ENCODE measurements at places on chromosomes 13 and 19.

DNA sequence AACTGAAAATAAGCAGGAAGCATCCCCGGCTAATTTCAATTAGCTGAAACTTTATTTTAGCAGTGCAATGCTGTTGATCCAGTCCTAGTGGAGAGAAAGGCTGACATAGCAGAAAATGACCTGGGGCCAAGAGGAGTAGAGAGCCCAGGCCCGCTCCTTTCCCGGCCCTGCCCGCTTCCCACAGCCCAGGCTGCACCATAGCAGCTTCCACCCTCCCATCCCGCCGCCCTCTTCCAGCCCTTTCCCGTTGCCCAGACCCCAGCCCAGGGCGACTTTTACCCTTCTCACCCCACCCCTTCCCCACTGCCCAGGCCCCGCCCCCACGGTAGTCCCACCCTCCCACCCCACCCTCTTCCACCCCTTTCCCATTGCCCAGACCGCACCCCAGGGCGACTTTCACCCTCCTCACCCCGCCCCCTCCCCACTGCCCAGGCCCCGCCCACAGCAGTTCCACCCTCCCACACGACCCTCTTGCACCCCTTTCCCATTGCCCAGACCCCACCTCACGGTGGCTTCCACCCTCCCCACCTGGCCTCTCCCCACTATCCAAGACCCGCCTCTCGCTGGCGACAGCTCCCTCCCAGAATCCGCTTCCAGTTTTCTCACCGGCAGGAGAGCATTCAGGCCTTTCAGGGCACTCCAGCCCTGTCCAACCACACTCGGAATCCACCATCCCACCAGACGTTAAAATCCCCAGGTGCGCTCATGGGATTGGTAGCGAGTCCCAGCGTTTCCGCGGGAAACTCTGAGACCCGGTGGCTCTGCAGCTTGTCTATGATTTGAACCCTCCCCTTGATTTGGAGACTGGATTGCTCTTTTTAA is 8.3 kb downstream of the ZNF160 start:
- DNase-seq: no peak

- DNase-seq: no peak
Measured at GRCh38 chr19:2716275-2716650, 4.9 kb downstream of the DIRAS1 start.

GRCh38 chr19:14383661-14384555 is 2.7 kb downstream of the ADGRE5 start:
- no peak for DNase-seq

GRCh38 chr13:52797176-52797575 is 51.3 kb downstream of the PCDH8 start:
- no peak for DNase-seq

- DNase-seq: no peak
Measured at GRCh38 chr19:51689751-51690453, 3.2 kb upstream of the SPACA6 start.

GRCh38 chr13:76976490-76976889 is 15.4 kb upstream of the CLN5 start:
- no peak for DNase-seq

- DNase-seq: peak; percentile 57
Measured at GRCh38 chr19:42253245-42254088, 1.5 kb downstream of the ERF start.

DNA sequence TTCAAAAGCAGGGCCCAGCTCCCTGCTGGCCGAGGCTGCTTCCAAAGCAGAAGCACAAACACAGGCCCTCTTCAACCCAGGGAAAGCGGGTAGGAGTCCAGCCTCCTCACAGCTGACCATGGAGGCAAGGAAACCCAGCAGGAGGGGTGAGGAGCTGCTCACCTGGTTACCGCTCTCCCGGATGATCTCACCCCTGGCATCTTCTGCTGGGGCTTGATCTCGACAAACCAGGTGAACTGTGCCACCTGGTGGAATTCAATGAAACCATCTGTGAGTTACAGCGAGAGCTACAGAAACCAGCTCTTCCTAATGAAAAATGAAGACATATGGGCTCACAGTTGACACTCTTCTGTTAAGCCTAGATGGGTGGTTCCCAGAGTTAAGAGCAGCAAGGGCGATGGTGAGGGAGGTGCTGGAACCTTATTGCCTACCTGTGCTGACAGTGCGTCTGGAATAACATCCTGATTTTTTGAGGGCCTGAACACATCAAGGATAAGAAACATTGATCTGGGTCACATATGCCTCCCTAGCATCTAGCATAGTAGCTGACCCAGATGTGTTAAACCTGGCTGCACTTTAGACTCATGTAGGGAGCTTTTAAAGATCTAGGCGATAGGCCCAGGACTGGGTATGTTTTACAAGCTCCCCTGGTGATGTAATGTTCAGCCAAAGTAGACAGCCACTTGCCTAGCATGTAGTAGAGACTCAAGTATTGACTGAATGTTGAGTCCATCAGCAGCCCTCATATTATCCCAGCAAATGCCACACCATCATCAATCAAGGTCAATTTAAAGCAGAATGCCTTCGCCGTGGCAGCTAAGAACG is 6.1 kb downstream of the DHRS12 start:
- peak; percentile 49 for DNase-seq

DNA sequence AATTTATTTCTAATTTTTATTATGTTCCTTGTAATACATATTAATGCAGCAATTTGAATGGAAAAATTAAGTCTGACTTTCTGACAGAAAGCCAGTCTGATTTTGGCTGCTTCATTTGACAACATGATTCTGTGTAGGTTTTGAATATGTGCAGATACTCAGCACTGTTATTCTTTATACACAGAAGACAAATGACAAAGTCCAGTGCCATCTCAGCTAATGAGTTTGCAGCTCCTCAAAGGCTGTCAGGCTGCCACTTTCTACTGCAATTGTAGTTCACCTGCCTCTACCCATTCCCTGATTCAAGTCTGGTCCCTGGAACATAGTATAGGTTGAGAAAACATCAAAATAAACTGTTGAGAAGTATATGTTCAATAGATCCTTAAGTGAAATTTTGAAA is 2.9 kb upstream of the CHAMP1 start:
- no peak for DNase-seq

DNA sequence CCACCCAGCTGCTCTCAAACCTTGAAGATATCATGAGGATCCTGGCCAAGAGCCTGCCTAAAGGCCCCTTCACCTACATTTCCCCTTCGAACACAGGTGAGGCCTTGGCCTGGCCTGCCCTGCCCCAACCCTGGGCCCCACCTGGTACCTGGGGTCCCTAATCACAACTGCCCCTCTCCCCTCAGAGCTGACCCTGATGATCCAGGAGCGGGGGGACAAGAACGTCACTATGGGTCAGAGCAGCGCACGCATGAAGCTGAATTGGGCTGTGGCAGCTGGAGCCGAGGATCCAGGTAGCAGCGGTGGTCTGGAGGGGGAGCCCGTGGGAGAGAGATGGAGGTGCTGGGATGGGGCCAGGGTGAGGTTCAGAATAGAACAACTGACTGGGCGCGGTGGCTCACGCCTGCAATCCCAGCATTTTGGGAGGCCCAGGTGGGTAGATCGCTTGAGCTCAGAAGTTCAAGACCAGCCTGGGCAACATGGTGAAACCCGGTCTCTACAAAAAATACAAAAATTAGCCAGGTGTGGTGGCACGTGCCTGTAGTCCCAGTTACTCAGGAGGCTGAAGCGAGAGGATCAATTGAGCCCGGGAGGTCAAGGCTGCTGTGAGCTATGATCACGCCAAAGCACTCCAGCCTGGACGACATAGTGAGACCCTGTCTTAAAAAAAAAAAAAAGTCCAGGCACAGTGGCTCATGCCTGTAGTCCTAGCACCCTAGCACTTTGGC is 17.5 kb downstream of the DDX39A start:
- DNase-seq: no peak

- DNase-seq: no peak
Measured at GRCh38 chr19:13952931-13953531, 722 bp downstream of the DCAF15 start.

DNA sequence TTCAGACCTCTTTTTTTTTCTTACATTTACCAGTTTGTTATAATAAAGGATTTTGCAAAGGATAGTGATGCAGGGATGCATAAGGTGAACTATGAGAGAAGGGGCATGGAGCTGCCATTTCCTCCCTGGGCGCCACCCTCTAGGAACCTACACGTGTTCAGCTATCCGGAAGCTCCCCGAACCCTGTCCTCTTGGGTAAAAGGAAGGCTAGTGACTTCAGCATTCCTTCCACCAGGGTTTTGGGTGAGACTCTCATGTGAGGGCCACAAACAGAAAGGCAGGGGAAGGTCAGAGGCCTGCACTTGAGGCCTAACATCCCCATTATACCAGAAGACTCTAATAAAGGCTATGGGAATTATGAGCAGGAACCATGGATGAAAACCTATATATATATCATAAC is 57.3 kb downstream of the IFT88 start:
- DNase-seq: no peak

DNA sequence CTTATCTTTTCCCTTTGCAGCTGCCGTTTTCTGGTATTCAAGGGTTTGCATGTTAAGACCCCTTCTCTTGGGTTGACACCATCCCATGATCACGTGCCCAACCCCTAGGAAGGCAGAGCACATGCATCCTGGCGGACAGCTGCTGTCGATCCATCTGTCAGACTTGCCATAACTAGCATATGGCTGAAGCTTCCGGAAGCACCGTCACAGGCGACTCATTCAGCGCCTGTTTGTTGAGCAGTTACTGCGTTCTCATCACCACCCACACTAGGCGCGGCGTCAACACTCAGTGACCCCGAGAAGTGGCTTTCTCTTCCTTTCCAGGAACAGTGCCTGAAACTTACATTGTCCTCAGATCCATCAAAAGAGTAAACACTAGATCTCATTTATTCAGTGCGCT is 93.6 kb downstream of the SOX1 start:
- DNase-seq: no peak

GRCh38 chr13:111503905-111504695 is 183.7 kb downstream of the TEX29 start:
- no peak for DNase-seq

DNA sequence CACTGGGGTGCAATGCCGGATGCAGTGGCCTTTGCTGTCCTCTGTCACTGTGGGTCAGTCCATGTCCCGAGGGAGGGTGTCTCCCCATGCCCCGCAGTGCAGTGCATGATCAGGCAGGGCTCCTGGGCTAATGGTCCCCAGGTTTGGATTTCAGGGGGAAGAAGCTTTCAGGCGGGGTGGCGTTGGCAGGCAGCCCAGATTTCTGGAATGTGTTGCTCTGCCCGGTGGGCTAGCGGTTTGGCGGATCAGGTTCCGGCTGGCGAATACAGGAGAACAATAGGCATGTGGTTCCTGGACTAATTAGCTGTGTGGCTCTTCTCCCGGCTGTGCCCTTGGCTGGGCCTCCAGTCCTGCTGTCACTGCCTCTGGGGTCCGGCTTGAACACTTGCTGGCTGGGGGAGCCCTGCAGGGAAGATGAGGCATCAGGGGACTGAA is 141.3 kb downstream of the FGF9 start:
- no peak for DNase-seq

DNA sequence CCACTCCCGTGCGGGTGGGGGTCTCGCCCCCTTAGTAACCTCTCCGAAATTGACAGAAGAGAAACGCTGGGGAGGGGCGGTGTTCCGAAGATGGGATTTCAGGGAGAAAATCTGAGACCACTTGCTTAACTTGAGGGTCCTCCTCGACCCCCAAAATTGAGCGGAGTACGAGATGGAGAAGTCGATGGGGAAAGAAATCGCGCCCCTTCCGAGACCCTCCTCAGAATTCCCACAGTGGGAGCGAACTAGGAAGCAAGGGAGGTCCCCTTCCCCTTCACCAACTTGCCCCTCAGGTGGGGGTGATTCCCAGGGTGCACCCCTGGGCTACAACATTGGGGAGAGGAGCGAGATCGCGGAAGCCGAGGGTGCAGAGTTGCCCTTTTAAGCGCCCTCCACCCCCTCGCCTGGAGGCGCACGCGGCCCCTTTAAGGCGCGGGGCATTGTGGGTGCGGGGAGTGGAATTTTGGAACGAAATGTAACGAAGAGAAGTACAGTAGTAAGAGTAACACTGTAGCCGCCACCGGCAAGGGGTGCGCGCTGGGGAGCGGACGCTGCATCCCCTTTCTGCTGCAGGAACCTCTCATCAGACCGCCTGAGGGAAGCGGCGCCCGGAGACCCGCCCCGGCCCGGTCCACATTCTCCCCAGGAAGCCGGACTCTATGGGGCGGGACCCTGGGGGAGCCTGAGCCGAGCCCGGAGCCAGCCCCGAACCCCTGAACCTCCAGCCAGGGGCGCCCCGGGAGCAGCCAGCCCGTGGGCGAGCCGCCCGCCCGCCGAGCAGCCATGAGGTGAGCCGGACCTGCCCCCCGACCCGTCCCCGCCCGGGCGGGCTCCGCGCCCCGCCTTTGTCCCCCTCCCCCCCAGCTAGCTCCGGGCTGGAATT is at the start of gene VASP:
Gene VASP, plus strand, starts transcription at position 491 of the 883 bp plus-strand sequence. Its CDS starts 293 bp downstream, at position 784.
- peak; percentile 73 for DNase-seq

DNA sequence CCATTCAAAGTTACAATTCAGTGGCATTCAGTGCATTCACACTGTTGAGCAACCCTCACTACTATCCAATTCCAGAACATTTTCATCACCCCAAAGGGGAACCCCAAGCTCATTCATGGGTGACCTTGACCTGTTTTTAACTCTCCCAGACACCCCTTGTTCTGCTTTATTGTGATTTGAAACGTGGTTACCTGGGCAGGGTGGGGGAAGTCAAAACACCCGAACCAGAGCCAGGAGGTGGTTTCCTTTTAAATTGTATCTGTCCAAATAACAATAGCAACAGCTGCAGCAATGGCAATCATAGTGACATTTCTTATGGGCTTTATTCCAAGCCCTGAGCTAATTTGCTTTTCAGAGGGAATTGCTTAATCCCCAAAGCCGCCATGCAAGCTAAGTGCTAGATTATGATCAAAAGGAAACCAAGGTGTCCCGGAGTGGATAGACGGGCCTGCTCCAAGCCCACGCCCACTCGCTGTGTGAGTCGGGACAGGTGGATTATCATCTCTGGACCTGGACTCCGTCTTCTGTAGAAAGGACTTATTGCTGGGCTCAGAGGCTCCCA is 6.1 kb downstream of the PTGIR start:
- DNase-seq: no peak

GRCh38 chr13:26343816-26344215 is 89.9 kb downstream of the CDK8 start:
- DNase-seq: no peak

GRCh38 chr13:43661161-43661830 is 125.5 kb downstream of the ENOX1 start:
- DNase-seq: no peak

GRCh38 chr13:32840989-32841713 is 175.1 kb upstream of the KL start:
- DNase-seq: no peak

GRCh38 chr13:100917011-100917410 is 242.4 kb upstream of the TMTC4 start:
- no peak for DNase-seq

- DNase-seq: no peak
Measured at GRCh38 chr19:48793271-48793670, 17.6 kb downstream of the BCAT2 start.

Data from stimulated activated CD4-positive, alpha-beta T cell treated with anti-CD3 and anti-CD28 coated beads, Interleukin-2, amount 100 ng/mL, for 48 hours (primary cell).